ENCODE measurements at places on chromosomes 2 and 18.

DNA sequence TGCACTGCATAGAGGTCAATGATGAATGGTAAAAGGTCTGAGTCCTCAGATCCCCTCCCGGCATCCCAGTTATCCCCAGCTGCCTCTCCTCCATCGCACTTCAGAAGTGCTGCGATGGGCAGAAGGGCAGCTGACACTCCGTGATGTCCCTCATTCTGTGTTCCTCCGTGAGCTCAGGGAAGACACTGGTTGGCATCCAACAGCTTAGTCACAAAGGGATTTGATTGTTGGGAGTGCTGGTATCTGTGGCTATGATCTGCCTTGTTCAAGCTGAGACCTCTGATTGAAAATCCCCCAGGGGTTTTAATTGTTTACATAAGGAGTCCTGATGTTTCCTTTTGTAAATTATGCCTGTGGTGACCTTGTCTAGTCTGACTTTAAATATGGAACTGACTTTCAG lies 19.0 kb upstream of the SAG start:
- DNase-seq, result no peak

- no peak for DNase-seq
These were observed 949.2 kb downstream of the DSC3 start for GRCh38 chr18:30093376-30093775.

GRCh38 chr2:197869501-197870111 lies 65.2 kb downstream of the PLCL1 start:
- no peak for DNase-seq

- no peak for DNase-seq
These were observed 570.6 kb downstream of the ZEB2 start for GRCh38 chr2:143949121-143949848.

- DNase-seq, result no peak
These were observed 79.1 kb upstream of the TANC1 start for GRCh38 chr2:158889135-158889853.

DNA sequence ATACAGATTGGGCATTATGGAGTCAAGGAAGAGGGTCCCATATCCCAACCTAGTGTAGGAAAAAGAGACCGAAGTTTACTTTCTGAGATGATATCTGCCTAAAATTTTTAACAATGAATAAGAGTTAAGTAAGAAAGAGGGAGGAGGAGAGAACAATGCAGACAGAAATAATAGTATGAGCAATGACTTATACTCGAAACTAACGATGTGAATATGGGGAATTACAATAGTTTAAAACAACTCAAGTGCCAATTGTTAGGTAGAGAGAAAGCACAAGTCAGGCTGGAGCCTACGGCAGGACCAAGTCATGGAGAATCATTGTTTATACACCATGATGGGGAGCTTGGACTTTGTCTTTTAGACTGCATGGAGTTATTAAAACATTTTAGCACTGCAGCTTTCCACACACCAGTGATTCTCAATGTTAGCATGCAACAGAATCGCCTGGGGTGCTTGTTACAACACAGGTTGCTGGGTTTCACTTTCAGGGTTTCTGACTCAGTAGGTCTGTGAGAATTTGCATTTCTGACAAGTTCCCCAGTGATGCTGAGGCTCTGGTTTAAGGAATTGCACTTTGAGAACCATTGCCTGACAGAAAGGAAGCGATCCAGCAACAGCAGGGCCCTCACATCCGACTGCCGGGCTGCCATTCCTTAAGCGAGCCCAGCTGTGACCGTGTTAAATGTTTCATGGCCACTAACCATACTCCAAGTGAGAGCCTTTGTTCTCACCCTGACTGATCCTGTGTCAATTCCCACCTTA lies 511.2 kb downstream of the DCDC2C start:
- no peak for DNase-seq

DNA sequence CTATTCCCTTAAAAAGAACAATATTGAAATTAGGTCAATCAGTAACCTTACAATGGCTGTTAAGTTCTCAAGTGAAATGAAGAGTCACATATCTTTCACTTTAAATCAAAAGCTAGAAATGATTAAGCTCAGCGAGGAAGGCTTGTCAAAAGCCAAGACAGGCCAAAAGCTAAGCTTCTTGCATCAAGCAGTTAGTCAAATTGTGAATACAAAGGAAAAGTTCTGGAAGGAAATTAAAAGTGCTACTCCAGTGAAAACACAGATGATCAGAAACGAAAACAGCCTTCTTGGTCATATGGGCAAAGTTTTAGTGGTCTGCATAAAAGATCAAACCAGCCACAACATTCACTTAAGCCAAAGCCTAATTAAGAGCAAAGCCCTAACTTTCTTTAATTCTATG lies 402.6 kb upstream of the ZEB2 start:
- DNase-seq, result no peak

DNA sequence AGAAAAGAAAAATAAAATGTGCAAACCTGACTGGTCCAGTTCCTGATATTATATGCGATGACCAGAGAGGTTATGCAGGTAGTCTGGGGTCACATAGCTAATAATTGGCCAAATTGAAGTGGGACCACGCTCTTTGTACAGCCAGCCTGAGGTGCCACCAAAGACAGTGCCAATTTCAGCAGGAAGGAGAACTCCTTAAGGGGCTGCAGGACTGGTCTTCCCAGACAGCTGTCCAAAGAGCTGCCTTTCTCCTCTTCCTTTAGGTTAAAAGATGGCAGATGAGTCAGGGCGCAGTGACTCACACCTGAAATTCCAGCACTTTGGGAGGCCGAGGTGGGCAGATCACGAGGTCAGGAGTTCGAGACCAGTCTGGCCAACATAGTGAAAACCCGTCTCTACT lies 95.5 kb downstream of the ACKR3 start:
- no peak for DNase-seq

DNA sequence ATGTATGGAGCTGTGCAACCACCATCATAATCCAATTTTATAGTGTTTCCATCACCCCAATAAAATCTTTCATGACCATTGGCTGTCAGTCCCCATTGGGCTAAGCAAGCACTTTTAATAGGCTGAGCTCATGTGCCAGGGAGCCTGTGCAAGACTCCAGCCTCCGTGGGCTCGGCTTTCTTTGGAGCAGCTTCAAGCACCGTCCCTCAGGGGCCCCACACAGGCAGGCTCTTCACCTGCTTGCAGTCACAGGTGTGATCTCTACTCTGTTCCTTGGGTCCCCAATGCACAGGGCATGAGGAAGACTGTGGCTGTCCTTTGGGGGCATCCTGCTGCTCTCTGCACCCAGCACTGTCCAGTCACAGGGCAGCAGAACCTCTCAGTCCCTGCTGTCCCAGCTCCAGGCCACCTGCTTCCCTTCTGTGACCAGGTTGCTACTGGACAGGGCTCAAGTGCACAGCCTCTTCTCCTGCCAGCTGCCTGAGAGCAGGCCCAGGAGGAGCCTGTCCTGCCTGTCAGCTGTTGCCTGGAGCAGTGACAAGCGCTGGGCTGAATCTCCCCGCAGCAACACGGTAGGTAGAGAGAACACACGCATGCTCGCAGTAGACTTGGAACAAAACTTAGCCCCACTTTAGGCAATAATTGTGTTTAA lies 40.7 kb upstream of the TMEM131 start:
- DNase-seq, result peak; percentile 66

DNA sequence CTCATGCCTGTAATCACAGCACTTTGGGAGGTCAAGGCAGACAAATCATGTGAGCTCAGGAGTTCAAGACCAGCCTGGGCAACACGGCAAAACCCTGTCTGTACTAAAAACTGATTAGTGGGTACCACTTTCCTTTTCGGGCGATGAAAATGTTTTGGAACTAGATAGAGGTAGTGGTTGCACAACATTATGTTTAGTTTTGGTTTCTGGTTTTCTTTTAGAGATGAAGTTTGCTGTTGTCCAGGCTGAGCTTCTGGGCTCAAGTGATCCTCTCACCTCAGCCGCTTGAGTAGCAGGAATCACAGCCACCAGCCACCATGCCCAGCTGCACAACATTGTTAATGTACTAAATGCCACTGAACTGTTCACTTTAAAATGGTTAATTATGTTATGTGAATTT lies 27.6 kb downstream of the AAK1 start:
- DNase-seq, result no peak

- no peak for DNase-seq
These were observed 84.1 kb downstream of the TSN start for GRCh38 chr2:121839584-121839983.

GRCh38 chr2:181165199-181165868 lies 184.9 kb downstream of the UBE2E3 start:
- DNase-seq, result no peak

DNA sequence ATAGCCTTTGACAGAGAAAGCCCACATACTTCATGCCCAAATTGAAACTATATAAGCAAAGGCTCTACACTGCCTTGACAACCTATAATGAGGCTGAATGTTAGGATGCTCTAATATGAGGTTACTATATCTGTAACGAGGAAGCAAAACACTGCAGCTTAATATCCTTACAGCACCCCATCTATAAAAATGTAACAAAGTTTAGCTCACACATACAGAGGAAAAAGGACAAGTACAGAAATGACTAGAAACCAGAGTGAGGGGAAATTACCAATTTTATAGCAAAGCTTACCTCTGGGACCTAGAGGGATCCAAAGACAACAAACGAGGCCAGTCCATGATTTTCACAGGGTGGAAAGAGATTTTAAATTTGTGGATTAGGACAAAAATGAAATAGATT lies 138.5 kb downstream of the COL4A4 start:
- DNase-seq, result no peak

DNA sequence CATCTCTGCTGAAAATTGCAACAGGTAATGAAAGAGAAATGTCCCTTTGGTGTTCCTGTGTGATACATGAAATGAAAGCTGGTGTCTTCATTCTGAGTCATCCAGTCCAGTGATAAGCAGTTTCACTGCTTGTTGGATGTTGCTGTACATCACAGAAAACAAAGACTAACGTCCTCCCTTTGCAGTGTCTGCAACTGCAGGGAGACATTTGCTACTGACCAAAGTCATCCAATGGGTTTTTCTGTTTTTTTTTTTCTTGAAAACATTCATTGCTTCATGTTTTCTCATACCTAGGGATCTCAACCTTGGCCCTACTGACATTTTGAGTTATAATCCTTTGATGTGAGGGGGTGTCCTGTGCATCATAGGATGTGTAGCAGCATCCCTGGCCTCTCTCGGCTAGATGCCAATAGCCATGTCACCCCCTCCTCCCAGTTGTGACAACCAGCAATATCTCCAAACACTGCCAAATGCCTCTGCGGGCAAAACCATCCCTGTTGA lies 63.6 kb upstream of the FZD5 start:
- DNase-seq, result no peak

- DNase-seq, result no peak
These were observed 863.2 kb upstream of the CHAC2 start for GRCh38 chr2:52904355-52904891.

GRCh38 chr2:168848225-168848624 lies 42.0 kb downstream of the SPC25 start:
- no peak for DNase-seq

GRCh38 chr18:58438161-58438957 lies 190.5 kb downstream of the ALPK2 start:
- DNase-seq, result no peak

- DNase-seq, result no peak
These were observed 26.1 kb upstream of the ALKAL2 start for GRCh38 chr2:313991-314390.

GRCh38 chr18:3985020-3985419 lies 470.1 kb downstream of the DLGAP1 start:
- DNase-seq, result no peak

DNA sequence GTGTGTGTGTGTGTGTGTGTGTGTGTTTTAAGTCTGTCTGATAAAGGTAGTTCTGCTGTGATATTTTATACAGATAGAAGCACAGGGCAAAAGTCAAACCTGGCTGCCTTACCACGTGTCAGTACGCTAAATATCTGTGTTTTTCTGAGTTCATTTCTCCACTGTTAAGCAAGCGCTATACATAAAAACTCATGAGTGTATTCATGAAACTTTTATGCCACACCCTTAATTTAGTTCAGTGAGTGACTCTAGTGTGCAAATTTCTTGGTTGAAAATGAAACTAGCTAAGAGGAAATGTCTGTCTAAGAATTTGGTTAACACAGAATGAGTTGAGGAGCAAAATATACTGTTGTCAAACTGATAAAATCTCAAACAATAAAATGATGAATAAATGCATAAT lies 11.2 kb downstream of the CASP10 start:
- DNase-seq, result no peak

GRCh38 chr2:138950486-138950885 lies 170.3 kb upstream of the NXPH2 start:
- DNase-seq, result no peak

GRCh38 chr2:159266554-159266953 lies 19.9 kb downstream of the WDSUB1 start:
- no peak for DNase-seq

GRCh38 chr2:47264143-47264542 lies 109.0 kb upstream of the STPG4 start:
- no peak for DNase-seq

All from upper lobe of right lung (tissue), 1 donor.